ENCODE measurements at places on chromosomes 13 and 19.

DNA sequence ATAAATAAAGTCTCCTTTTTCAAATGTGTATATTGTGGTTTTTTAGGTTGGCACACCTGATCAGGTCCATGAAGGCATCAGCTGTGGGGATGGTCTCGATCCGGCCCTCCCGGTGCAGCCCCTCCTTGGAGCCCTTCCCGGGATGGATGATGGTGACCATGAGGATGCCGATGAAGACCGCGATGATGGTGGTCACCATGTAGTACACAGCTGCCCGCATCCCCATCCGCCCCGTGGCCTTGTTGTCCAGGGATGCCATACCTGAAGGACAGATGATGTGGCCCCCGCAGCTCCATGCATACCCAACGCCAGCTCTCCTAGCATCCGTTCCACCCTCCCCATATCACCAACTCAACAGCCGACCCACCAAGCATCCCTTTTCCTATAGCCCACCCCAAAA, 11.4 kb downstream of the SLC1A6 start:
- no peak for DNase-seq

GRCh38 chr13:90792335-90792734, 555.2 kb upstream of the MIR17HG start:
- DNase-seq, result no peak

DNA sequence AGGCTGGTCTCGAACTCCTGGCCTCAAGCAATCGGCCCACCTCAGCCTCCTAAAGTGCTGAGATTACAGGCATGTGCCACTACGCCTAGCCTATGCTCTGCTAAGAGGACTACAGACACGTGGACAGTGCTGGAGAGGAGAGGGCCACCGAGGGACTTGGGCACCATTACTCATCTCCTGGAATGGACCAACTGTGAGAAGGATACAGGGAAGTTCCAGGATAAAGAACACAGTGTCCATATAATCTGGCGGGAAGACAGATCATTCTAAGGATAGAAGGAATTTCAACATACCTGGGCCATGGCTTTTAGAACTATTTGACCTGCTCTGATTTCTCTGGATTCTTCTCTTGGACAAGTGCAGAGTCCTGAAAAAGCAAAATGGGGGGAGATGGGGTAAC, 12.8 kb downstream of the ZNF565 start:
- DNase-seq, result no peak

DNA sequence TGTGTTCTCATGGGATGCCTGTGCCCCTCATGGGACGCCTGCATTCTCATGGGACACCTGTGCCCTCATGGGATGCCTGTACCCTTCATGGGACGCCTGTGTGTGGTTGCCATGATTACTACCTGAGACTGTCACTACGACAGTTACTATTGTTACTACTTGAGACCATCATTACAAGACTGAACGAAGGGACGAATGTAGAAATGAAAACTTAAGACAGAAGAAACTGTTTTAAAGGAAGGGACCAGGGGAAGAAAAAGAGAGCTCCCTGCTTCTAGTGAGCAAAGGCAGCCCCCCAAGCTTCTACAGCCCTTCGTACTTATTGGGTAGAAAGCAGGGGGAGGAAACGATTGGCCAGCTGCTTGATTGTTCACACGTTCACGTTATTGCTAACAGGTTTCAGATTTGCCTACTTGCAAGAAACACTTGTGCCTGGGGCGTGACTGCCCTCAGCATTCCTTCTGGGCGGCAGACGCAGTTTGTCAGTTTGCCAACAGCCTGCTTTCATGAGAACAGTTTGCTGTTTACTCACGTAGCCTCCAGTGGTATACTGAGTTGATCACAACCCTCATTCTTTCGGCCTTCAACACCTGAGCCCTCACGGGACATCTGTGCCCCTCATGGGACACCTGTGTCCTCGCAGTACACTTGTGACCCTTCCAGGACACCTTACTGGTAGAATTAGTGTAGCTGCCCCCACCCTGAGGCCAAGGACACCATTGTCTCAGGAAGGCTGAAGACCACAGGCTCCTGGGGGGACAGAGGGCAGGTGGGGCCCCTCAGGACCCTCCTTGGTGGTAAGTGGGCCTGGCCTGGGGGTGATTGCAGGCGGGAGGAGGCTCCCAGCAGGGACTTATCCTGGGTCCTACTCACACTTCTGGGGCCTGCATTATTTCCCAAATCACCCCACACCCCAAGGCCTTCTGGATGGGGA, 2.5 kb upstream of the S1PR4 start:
- no peak for DNase-seq

All from NCI-H2081 treated with DMSO at 0.1 percent for 48 hours (cell line).